ENCODE measurements at places on chromosomes 7 and 10.

DNA sequence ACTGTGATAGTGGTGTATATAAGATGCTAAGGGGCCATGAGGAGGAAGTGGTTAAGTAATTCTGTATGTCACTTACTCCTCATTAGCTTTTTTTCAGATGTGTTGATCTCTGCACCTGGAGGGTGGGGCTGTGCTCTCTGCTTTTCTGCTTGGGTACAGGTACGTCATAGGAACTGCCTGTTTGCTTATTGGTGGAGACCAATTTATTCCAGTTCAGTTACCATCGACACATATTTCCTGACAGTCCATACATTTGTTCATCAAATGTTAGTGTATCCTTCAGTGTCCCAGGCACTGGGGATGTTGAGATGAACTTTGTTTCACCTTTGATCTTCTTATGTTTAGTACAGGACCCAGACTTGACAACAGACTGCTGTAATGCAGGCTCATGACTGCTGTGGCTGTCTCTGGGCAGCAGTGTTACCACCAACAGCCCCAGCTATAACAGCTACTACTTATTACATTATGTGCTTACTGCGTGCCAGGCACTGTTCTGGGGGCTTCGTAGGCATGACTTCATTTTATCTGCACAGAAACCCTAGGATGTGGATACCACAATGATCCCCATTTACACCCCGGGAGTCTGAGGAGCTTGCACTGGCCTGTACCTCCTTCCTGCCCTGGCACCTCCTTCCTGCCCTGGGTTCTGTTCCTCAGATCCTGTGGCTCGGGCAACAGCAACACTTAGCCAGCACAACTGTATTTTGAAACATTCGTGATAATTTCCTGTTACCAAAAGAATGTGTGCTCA, 87.4 kb downstream of the BUB3 start:
- DNase-seq: no peak

DNA sequence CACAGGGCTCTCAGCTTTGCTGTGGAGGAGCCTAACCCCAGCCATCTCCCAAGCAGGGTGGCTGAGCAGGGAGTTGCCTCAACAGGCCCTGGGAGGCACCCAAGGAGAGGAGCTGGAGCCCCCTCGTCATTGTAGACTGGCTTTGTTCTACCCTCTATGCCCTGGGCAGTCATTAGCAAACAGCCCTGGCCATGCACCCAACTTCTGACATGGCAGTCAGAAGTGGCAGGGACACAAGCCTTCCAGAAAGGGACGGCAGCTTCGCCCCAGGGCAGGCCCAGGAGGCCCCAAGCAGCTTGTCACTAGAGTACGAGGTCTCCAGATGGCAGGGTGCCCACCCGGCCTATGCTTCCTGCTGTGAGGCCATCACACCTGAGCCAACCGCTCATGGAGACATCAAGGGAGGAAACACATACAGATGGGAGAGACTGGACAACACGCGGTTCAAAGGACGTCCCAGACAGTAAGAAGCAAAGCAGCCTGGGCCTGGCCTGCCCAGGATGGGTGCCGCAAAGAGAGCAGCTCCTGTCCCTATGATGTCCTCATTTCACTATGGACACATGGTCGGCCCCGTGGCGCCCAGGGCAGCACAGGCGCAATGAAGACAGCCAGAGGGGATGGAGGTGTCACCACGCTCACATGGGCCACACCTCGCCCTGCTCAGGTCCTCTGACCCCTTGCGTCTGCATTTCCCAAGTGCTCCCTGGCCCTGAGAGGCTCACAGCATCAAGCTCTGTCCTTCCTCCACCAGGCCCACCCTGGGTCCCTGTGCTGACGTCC, 190.9 kb upstream of the CXCL12 start:
- no peak for DNase-seq

GRCh38 chr7:43232366-43232765, 119.9 kb downstream of the HECW1 start:
- DNase-seq: no peak

DNA sequence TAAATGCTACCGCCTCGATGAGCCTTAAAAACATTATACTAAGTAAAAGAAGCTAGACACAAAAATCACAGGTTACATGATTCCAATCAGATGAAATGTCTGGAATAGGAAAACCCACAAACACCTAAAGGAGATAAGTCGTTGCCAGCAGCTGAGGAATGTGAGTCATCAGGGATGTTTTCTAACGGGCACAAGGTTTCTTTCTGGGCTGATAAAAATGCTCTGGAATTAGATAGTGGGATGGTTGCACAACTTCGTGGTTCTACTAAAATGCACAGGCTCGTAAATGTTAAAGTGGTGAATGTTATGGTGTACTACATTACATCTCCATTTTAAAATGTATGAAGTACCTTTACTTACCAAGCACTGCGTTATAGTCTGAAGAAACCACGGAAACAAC, 9.7 kb downstream of the ABLIM1 start:
- no peak for DNase-seq

- DNase-seq: no peak
Observed at GRCh38 chr10:126504063-126504760, 115.9 kb upstream of the ADAM12 start.

DNA sequence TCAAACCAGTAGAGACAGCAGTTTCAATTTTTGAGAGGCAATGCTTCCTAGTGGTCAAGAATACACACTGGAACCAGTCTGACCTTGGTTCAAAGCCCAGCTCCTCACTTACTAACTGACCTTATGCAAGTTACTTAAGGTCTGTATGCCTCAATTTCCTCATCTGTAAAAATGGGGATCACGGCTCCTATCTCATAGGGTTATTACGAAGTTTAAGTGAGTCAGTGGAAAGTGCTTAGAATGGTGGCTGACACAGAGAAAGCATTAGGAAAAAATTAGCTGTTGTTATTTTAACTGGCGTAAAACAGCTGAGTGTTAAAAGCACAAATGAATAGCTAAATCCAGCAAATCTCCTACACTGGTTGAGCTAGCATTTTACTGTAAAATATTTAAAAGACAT, 162.4 kb upstream of the LAMB4 start:
- no peak for DNase-seq

GRCh38 chr7:119802147-119802546, 470.8 kb upstream of the KCND2 start:
- DNase-seq: no peak

DNA sequence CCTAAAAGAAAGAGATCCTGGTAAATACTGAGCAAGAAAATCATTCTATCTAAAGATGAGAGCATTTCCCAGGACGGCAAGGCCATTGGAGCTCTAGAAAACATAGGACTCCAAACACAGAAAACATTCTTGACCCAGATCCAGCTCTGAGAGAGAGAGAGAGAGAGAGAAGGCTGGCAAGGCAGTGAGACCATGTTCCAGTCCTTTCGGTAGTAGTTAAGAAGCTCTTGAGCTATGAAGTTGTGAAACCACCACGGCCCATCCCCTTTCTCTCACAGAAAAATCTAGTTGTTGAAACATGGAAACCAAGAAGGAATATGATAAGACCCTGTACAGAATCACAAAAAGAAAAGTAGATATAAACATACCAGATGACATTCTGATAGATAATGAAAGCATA, 212.4 kb upstream of the NPSR1 start:
- DNase-seq: no peak

- DNase-seq: no peak
Observed at GRCh38 chr7:89623018-89623672, 531.1 kb upstream of the STEAP1 start.

DNA sequence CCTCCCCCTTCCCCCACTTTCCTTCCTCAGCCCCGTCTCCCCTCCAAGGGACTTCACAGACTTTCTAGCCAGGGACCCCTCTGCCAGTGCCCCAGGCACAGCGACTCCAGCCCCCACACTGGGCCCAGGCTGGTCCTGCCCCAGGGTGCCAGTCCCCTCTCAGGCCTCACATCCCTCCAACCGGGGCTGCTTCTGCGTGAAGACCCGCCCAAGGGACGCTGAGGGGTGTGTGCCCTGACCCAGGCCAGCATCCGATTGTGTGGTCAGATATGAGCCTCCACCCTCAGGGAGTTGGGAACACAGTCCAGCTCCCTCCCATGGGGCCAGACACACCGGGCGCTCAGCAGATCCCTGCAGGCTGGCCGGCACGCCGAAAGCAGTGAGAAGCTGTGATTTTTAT, 97.0 kb downstream of the MICALL2 start:
- no peak for DNase-seq

DNA sequence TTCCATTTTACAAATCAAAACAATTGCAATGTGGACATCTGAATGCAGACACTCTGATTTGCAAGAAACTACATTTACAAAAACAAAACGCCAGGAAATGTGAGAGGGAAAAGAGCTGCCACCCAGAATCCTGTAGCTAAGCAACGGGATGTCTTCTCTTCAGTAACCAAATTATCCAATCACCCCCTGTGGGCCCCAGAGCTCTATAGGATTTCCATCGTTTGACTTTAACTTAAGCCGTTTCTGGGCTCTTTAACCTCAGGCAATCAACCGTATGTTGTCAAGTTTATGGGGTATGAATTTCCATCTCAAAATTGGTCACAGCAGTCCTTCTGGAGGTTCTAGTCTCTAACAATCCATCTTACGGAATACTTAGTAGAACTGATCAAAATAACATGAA, 240.5 kb downstream of the ETV1 start:
- DNase-seq: no peak

- DNase-seq: no peak
Observed at GRCh38 chr7:54349229-54349628, 192.9 kb upstream of the VSTM2A start.

GRCh38 chr10:10528563-10528910, 489.1 kb upstream of the CELF2 start:
- DNase-seq: no peak

GRCh38 chr10:131211965-131212619, 99.4 kb downstream of the TCERG1L start:
- DNase-seq: no peak

DNA sequence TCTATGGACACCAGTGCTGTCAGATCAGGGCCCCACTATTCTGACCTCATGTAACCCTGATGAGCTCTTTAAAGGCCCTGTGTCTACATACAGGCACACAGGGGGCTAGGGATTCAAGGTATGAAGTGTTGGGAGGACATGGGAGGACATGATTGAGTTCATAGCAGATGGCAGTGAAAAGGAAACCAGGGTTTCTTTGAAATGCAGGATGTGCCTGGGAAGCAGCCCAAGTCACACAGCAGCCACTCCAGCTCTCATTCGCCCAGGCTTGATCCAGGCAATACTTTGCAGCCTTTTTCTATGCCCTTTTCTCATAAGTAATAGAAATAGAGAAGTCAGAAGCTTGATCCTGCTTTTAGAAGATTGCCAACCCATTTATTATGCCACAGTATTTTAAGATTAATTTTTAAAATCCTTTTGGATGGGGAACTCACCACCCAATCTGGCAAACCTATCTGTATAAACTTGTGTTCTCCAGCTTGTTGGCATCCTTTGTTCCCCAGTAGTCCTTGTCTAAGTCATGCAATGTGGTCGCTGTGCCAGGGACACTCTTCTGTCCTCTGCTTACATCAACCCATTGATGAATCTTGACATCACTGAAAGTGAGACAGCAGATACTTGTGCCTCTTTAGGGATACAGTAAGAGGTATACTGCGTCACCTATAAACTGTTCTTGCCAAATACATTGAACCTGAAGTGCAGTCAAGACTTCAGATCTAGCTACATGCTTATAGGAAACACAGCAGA, 95.0 kb downstream of the TAF3 start:
- no peak for DNase-seq

DNA sequence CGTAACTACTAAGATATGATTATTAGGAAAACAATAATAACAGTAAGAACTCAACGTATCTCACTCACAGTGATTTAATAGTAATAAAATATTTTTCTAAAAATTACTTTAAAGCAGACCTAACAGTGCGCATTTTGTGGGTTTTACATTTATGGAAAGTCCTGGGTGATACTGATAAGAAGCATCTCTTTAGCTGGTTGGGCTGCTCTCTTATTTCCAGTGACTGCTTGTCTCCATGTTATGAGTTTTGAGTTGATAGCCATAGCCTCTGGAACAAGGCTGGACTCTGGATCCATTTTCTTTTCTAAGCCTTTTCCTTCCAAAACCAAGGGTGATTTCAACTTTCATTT, 29.5 kb upstream of the INHBA start:
- no peak for DNase-seq

DNA sequence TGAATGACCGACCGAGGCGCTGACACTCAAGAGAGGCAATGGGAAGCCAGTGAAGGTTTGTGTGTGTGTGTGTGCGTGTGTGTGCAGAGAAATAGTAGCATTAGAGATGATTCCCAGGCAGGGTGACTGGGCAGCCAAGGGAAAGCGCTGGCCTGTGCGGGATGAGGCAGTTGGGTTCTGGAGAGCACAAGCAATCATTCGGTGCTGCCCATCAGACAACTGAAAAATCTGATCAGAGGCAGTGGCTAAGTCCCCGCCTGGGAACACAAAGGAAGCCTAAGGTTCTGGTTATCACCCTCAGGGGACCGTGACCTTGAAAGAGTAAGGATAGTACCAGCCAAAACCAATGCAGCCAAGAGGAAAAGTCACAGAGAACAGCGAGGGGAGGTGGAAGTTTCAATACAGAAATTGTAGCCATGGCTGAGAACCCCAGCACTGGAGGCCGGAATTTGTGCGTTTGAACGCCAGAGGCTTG, 868 bp upstream of the PDCD4 start:
- no peak for DNase-seq

DNA sequence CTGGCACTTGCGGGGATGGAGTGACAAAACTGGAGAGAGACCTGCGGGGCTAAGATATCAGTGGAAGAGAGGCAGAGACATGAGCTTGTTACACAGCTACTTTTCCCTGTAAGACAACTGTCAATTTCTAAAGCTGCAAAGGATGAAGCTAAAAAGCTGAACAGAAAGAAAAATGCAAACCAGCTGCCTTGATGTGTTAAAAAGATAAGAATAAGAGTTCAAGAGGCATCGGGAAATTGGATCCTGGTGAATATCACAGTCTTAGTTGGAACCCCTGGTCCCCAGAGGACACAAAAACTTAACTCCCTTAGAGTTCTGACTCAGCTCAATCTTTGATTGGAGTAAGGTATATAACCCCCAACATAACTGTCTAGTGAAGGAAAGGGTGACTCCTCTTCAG, 38.8 kb downstream of the VPS41 start:
- no peak for DNase-seq

DNA sequence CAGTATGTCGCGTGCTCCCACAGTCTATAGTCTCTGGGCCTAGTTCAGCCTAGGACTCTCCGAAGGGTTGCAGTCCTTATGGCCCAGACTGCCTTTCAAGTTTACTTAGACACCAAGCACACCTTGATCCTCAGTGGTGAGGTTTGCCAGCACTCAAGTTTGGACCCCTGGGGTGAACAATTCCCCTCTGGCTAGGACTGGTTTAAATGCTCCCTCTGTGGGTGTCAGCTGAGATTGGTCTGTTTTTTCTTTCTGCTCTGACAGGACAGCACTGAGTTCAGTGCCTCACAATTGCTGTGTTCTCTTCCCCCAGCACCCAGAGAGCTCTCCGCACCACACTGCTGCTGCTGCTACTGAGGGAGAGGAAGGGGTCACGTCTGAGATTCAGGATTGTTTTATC, 31.9 kb upstream of the AGR3 start:
- no peak for DNase-seq

GRCh38 chr7:25167262-25167843, 42.3 kb upstream of the CYCS start:
- no peak for DNase-seq

Data from activated T-helper 2 cell treated with anti-CD3 and anti-CD28 coated beads, Interferon-gamma antibody, Interleukin-2, Interleukin-4, amounts not matched to agents 10 μg/mL and 5 μg/mL and 100 μg/mL, durations not matched to agents 14 hours and 24 hours and 36 hours (primary cell).